ENCODE measurements at places on chromosomes 4 and X.
A peak's percentile ranks its signal among the peaks of the same experiment; 100 is the strongest.

DNA sequence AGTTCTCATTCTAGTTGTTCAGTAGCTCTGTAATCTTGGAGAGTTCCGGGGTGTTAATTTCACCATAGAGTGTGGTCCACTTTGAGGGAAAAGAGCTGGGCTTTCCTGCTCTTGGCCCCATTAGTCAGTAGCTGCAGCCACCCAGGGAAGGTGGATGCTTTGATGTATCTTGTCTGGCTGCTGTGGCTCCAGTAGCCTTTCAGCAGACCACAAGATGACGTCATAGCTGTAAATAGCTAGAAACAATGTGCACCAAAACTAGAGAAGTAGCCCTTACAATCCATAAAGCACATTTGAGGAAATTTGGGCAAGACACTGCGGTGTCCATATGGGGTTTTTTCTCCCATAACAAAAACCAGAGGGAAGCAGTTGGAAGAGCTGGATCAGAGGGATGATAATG lies 32.9 kb upstream of the PRPS2 start:
- no peak for DNase-seq

- DNase-seq: no peak
Observed at GRCh38 chr4:158411269-158411668, 110.4 kb upstream of the RXFP1 start.

DNA sequence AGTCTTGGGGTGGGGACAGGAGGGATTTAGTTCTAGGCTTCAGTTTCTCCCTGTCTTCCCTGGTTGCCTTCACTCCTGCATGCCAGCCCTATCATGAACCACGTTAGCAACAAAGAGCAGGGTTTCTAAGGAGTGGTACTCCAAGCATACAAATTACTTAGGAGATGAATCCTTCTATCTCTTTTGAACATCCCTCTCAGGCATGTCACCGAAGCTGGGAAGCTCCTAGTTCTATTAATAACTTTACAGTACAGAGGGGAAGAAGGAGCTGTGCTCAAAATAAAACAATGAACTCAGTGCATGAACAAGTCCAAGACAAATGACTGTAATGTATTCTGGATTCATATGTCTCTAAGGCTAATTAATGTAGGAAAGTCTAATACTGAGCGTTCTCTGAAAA lies 450.6 kb upstream of the RASGEF1B start:
- no peak for DNase-seq

DNA sequence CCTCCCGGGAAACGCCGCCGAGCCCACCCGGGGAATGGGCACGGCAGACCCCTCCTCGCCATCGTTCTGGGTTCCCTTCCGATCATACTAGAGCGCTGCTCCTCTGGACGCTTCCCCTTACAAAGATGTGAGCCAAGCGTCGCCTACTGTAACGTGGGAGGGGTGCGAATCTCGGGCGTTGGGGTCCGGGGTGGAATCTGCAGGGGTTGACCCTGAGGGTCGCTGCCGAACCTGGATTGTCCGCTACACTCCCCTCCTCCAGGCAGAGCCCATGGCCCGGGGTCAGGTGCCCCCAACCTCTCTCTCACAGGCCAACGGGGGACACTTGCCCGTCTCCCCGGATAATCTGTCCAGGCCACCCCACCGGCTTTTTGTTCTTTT lies 13.8 kb downstream of the BCOR start:
- no peak for DNase-seq

DNA sequence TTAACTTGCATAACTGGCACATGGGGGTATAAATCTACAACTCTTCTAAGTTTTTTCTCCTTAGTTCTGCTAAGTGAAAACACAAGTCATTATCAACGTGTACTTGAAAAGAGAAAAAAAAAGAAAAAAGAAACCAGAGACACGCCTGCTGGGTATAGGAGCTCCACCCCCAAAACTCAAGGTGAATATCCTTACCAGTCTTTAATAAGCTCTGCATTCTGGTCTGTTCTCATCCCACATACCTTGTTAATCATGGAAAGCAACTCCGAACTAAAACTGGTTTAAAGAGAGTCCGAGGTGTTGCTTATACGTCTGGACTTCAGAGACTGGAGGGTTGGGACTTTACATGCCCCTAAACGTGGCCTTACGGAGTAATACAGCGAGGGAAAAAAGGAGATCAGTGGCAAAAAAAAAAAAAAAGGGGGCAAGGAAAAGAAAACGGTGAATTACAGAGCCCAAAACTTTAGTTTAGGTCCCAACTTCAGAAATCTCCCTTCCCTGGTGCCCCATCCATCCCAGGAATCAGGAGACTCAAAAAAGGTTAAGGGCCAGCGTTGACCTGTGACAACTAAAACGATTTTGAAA lies 1.0 kb downstream of the PGRMC2 start:
- peak; percentile 11 for DNase-seq

- DNase-seq: no peak
Observed at GRCh38 chr4:24537025-24537424, 47.3 kb downstream of the DHX15 start.

DNA sequence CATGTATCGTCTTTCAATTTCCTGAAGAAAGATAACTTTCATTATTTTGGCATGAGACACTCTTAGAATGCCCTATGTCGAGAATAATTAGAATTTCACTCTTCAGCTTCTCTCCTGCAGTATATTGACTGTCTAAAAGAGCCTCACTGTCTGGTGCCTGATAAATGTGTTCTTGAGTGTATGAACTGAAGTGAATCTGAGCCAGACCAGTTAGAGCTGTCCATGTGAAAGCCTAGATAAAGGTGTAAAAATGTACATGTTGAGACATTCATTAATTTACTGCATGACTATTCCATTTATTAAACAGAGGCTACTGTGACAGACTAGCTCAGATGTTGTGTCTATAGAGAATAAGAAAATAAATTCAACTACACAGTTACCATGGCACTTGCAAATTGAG lies 283.2 kb downstream of the PCDH18 start:
- DNase-seq: no peak

DNA sequence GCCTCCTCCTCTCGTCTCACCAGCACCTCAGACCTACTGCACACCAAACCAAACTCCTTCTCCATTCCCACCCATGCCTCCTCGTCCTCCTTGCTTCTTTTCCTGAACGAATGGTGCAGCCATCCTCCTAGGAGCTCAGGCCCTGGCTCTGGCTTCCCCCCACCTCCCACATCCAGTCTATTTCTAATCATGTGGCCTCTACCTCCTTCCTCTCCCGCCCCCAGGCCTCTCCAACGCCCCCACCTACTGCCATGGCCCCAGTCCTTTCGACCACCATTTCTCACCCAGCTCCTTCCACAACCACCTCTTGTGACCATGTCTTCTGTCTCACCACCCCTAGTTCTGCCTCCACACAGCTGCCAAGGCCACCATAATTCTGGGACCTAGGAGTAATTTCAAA lies 127.1 kb downstream of the PJA1 start:
- DNase-seq: no peak

- peak; percentile 64 for DNase-seq
Observed at GRCh38 chr4:10965196-10965595, 280.6 kb upstream of the CLNK start.

DNA sequence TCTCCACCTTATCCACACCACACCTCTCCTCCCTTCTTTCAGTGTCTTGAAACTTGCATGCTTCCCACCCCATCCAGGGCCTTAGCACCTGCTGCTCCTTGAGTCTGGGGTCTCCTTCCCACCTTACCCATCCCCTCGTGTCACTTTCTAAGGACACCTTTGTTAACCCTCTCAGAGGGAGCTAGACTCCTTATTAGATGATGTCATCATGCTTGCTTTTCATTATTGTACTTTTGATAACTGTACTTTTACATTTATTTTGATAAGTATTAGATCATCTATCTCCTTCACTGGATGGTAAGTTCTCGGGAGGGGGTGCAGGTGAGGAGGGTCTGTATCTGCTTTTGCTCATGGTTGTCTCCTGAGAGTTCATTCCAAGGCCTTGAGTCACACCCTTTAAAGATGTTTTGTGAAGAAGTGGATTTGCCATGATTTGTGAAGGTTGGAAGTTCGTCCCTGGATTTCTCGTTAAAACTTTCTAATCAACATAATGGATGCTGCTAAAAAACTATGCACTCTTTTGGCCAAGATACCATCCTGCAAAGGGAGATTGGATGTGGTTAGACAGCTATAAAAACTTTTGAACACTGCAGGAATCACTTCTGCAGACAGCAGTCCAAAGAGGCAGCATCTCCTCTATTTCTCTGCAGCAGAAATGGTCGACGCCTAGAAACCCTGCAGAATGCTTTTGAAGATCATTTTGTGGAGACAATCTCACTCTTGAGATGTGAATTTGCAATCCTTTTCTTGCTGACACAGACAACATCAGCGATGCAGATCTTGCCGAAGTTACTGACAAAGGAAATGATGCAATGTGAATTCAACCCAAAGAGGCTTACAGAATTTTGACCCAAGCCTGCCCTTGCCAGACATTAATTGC lies 69.6 kb downstream of the ENPP6 start:
- no peak for DNase-seq

DNA sequence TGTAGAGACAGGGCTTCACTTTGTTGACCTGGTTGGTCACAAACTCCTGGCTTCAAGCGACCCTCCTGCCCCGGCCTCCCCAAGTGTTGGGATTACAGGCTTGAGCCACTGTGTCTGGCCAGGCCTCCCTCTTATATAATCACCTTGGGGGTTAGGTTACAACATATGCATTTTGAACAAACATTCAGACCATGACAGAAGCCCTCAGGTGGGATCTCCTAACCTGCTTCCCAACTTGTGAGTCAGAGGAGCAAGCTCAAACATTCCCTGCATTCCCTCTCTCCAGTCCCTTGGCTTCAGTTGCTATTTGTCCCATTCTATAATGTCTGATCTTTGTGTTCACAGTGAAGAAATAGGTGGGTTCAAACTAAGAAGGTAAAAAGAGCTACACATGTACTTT lies 76.5 kb upstream of the NRK start:
- DNase-seq: no peak

- no peak for DNase-seq
Observed at GRCh38 chr4:139919521-139919920, 234.5 kb downstream of the MAML3 start.

DNA sequence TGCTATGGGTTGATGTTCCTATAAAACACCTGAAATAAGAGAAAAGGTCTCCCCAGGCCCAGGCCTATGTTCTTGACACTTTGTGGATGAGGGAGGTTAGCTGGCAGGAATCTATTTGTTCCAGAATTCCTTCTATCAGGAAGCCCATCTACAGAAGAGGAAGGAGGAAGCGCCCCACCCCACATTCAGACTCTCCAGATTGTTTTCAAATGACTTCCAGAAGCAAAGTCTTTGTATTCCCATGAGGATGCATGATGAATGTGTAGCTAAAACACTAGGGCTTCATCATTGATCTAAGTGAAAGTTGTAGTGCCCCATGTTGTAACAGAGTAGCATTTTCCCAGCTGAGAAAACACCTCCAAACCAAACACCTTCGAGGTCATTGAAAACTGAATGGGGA lies 16.4 kb downstream of the OTC start:
- no peak for DNase-seq

DNA sequence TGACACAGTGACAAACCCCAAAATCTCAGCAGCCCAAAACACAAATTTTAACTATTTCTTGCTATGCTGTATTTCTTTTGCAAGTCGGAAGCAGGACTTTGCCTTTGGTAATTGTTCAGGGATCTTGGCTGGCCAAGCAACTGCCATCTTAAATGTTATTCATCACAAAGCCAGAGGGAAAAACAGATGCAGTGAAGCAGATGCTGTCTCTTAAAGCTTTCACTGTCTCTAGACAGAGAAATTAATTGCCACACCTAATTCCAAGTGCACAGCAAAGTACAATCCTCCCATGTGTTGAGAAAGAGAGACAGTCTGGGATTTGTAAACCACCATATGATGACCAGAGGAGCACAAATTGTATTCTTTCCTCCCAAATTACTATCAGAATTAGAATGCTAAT lies 30.0 kb upstream of the GALNT7 start:
- DNase-seq: peak; percentile 5

- DNase-seq: no peak
Observed at GRCh38 chr4:67328393-67328792, 216.9 kb downstream of the CENPC start.

GRCh38 chr4:162131256-162131655 lies 32.5 kb downstream of the FSTL5 start:
- DNase-seq: no peak

- DNase-seq: no peak
Observed at GRCh38 chr4:15034071-15034764, 31.9 kb downstream of the CPEB2 start.

- DNase-seq: no peak
Observed at GRCh38 chr4:23631255-23631950, 258.4 kb downstream of the PPARGC1A start.

- DNase-seq: no peak
Observed at GRCh38 chr4:95985051-95985450, 145.2 kb downstream of the PDHA2 start.

DNA sequence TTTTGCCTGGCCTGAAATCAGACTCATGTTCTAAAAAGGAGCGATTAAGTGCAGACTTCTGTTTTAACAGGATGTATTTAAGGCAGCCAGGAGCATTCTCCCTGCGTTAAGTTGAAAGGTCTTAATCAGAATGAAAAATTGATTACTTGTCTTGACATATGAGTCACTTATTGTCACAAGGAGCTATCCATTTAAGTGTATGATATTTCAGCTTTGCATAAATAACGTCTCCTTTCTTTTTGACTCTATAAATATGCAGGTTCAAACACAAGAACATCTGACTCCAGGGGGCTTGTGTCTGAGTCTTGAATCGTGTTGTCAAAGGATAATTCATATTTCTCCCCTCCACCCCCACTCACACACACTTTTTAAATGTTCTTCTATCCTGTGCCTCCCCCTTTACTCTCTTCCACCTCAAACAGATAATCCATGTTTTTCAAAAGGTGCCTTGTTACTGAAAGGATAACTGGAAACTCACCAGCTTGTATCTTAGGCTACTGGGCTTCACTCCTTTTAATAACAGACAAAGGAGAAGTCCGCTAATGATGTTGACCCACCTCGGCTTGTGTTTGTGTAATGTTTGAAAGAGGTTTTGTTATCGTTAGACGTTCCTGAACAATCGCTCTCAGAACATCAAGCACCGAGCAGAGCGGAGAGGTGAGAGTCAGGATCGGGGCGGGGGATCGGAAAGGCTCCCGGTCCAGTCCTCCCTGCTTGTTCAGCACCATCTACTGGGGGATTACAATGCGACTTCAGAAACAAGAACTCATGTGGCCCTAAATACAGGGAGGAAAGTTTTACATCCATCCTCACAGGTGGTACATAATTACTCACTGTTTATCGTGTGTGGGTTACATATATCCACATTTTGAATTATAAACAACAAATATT lies 107.5 kb upstream of the RPL34 start:
- DNase-seq: no peak

- DNase-seq: no peak
Observed at GRCh38 chrX:136219893-136220292, 31.3 kb downstream of the MAP7D3 start.

DNA sequence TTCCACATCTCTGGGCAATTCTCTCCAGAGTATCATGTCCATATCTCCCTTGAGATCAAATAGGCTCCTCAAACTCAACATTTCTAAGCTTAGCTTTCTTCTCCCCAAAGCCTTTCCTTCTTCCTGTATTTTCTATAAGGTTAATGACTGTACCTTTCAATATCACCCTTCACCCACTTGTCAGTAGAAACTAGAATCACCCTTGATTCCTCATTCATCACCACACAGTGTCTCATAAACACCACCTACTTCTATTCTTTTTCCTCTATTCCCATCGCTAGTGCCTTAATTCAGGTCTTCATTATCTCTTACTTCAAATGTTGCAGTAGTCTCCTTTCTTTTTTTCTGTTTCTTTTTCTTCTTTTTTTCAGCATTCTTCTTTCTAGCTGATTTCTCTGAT lies 28.3 kb upstream of the SMS start:
- DNase-seq: no peak

GRCh38 chr4:47694322-47694721 lies 143.5 kb downstream of the CORIN start:
- DNase-seq: no peak

Measured in NCI-H446 treated with DMSO at 0.1 percent for 48 hours (cell line).